ENCODE measurements at places on chromosomes 4 and X. TPM values are rescaled to one million over a fixed set of nuclear protein-coding genes. Genes with fewer than 3 reads are reported as not detected.

DNA sequence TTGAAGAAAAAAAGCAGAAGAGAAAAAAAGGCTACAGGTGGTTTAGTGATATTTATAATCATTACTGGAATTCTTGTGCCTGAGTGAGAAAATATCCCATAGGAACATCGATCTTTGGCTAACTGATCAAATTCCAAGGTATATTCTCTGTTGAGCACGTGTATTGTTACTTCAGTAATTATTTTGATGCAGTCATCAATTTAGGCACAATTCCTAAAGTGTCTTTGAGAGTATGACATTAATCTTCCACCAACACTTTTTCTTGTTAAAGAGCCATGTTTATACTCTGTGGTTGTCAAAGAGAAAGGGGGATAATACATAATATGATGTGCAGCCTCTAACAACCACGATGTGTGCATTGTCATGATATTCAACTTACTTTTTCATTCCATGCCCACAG, 151.1 kb downstream of the TSPAN5 start:
- no peak overlapping the region for H3K4me3 ChIP-seq
- H3K4me1 ChIP-seq = no peaks in the 10 kb centered on the region
- H3K36me3 ChIP-seq = no peaks in the 10 kb centered on the region
- no peaks in the 10 kb centered on the region for H3K27me3 ChIP-seq
- no peak for DNase-seq
- no peak overlapping the region for H3K27ac ChIP-seq

The PCDH11X gene
- total RNA-seq = 1.2 TPM

The MXRA5 gene
- 0.21 TPM for total RNA-seq

GRCh38 chr4:40144716-40145115, 52.1 kb upstream of the RHOH start:
- H3K27me3 ChIP-seq = no peaks in the 10 kb centered on the region
- no peak overlapping the region for H3K27ac ChIP-seq
- no peak overlapping the region for H3K4me3 ChIP-seq
- H3K4me1 ChIP-seq = no peaks in the 10 kb centered on the region
- DNase-seq = no peak

The DUSP21 gene
- not detected for total RNA-seq

The HDX gene
- total RNA-seq = 5.3 TPM

The RHOXF2B gene
- total RNA-seq = not detected

DNA sequence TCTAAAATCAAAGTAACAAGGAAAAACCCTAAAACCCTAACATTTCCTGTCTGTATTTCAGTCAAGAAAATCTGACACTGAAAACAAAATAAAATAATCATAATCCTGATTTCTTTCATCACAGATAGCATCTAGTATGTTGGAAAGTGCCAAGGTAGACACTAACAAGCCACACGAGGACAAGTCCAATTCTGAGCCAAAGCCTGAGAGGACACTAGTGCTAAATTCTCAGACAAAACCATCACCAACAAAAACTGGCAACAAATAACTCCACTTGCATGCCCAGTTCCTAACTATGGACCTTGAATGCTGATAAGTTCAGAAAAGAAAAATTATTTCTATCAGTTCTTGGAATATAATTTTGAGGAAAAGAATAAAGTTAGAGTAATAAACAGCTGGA, 113.7 kb downstream of the MANBA start:
- H3K36me3 ChIP-seq = peaks cover 10% of the 10 kb centered on the region
- H3K4me3 ChIP-seq = no peak overlapping the region
- no peaks in the 10 kb centered on the region for H3K27me3 ChIP-seq
- no peak overlapping the region for H3K27ac ChIP-seq
- no peak for DNase-seq

The KIT gene
- total RNA-seq = not detected
